ENCODE measurements at places on chromosomes 6 and 20.
A peak's percentile ranks its signal among the peaks of the same experiment; 100 is the strongest.

DNA sequence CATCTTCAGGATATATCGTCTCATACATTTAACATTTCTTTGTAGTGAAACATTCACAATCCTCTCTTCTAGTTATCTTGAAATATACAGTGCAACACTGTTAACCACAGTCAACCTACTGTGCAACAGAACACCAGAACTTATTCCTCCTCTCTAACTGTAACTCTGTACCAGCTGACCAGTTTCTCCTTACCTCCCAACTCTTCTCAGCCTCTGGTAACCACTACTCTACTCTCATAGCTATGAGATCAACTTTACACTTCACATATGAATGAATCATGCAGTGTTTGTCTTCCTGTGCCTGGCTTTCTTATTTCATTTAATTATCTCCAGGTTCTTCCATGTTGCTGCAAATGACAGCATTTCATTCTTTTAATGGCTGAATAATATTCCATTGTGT lies 337.6 kb downstream of the BTBD9 start:
- no peaks in the 10 kb centered on the region for H3K27me3 ChIP-seq
- H3K36me3 ChIP-seq: no peaks in the 10 kb centered on the region
- H3K4me3 ChIP-seq: no peak overlapping the region
- H3K4me1 ChIP-seq: peaks cover 12% of the 10 kb centered on the region

- no peaks in the 10 kb centered on the region for H3K36me3 ChIP-seq
- H3K27me3 ChIP-seq: no peaks in the 10 kb centered on the region
- no peak overlapping the region for H3K4me3 ChIP-seq
- DNase-seq: no peak
Measured at GRCh38 chr6:105757512-105758200, 328.5 kb upstream of the PRDM1 start.

DNA sequence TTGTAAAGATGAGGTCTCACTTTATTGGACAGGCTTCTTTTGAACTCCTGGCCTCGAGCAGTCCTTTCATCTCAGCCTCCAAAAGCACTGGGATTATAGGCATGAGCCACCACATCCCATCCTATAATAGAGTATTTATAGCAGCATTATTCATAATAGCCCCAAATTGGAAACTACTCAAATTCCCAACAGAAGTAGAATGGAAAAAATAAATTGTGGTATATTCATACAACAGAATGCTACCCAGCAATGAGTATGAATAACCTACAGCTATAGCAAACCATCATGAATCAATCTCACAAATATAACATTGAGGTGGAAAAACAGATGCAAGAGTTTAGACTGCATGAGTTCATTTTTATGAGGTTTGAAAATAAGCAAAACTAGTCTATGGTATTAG lies 84.8 kb upstream of the BTBD3 start:
- no peak overlapping the region for H3K4me3 ChIP-seq
- DNase-seq: no peak
- H3K27me3 ChIP-seq: no peaks in the 10 kb centered on the region
- H3K27ac ChIP-seq: no peak overlapping the region
- H3K36me3 ChIP-seq: no peaks in the 10 kb centered on the region

GRCh38 chr6:170003451-170004160 lies 252.2 kb downstream of the ERMARD start:
- DNase-seq: no peak
- H3K27me3 ChIP-seq: peaks cover 6% of the 10 kb centered on the region
- H3K36me3 ChIP-seq: no peaks in the 10 kb centered on the region
- no peak overlapping the region for H3K4me3 ChIP-seq
- peaks cover 11% of the 10 kb centered on the region for H3K4me1 ChIP-seq
- H3K27ac ChIP-seq: no peak overlapping the region

- no peak overlapping the region for H3K4me3 ChIP-seq
- no peak for DNase-seq
- H3K4me1 ChIP-seq: no peaks in the 10 kb centered on the region
- H3K36me3 ChIP-seq: peaks cover 6% of the 10 kb centered on the region
- no peak overlapping the region for H3K27ac ChIP-seq
Measured at GRCh38 chr6:143333081-143333480, 117.4 kb downstream of the ADAT2 start.

DNA sequence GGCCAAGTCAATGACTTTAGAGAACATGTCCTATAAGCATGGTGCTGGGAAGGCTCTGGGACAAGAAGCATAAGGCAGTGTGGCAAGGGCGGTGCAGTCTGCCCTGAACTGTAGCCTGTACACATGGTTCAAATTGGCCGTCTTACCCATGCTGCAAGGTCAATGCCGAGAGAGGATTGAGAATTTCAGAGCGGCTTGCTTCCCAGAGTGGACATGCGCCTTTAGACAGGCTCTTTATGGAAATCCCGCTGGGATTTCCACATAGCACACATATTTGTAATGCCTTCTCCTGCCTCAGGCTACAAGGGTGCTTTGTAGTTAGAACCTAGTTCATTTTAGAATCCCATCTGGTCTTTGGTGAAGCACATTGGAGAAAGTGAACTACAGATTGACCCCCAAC lies 36.1 kb upstream of the CEP162 start:
- no peaks in the 10 kb centered on the region for H3K36me3 ChIP-seq
- no peak overlapping the region for H3K4me3 ChIP-seq
- no peak for DNase-seq
- H3K27me3 ChIP-seq: no peaks in the 10 kb centered on the region

DNA sequence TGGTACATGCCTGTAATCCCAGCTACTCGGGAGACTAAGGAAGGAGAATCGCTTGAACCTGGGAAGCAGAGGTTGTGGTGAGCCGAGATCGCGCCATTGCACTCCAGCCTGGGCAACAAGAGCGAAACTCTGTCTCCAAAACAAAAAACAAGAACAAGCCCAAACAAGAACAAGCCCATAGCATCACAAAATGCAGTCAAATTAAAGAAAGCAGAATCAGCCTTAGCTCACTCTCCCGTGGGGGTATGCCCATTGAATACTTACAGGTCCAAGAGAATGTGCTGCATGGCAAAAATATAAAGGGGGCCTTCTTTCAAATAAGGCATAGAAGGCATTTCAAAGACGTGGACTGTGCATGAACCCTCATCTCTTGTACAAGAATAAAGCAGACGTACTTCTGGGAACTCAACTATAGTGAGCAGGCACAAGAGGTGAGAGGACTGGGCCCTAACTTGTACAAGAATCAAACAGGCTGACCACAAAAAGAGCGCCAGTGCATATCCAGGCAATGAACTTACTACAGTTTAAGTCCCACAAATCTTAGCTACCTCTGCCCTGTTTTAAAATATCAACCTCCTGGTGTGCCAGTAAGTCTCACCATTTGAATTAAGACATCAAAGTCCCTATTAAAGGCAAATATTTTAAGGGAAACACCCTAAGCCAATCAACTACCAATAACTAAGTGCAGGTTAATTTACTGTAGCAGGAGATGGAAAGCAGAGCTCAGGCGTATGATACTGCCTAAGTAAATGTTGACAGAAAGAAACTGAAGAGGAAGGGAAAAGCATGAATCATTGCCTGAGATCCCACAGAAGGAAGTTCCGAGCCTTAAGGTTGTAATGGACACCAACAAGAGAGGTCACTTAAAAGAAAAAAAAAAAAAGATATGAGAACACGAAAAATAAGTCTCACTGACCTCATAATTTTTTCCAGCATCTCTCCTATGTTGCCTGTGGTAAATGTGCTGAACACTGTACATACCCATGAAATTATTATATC lies 37.4 kb downstream of the TOMM6 start:
- no peak overlapping the region for H3K4me3 ChIP-seq
- H3K27me3 ChIP-seq: no peaks in the 10 kb centered on the region
- no peak for DNase-seq
- no peaks in the 10 kb centered on the region for H3K4me1 ChIP-seq

DNA sequence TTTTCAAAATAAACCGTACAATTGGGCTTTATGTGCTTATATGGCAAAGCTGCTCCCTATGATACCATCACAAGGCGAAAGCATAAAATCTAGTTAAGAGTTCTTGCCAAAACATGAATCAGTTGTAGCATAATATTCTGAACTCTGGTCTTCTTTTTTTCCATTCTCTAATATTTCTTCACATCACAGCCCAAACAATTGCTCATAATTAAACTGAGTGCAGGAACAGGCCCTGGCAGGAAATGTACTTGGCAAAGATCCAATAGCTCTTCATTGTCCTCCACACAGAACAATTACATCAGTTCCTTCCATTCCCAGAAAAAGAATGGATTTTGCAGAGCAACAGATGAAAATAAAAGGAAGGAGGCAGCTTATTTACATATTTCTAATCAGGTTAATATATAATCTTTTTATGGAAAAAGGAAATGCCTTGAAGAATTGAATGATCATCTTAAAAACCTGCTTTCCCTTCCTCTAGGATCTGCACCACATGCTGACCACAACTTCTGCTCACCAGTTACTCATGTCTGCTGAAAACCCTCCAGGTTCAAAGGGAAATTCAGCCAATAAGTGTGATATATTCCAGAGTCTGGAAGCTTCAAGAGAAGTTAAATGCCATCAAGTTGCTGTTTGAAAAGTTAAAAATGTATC lies 123.3 kb upstream of the COL21A1 start:
- no peaks in the 10 kb centered on the region for H3K27me3 ChIP-seq
- H3K4me3 ChIP-seq: no peak overlapping the region
- peaks cover 47% of the 10 kb centered on the region for H3K4me1 ChIP-seq
- no peaks in the 10 kb centered on the region for H3K36me3 ChIP-seq
- H3K27ac ChIP-seq: peak overlapping the region; percentile 61

DNA sequence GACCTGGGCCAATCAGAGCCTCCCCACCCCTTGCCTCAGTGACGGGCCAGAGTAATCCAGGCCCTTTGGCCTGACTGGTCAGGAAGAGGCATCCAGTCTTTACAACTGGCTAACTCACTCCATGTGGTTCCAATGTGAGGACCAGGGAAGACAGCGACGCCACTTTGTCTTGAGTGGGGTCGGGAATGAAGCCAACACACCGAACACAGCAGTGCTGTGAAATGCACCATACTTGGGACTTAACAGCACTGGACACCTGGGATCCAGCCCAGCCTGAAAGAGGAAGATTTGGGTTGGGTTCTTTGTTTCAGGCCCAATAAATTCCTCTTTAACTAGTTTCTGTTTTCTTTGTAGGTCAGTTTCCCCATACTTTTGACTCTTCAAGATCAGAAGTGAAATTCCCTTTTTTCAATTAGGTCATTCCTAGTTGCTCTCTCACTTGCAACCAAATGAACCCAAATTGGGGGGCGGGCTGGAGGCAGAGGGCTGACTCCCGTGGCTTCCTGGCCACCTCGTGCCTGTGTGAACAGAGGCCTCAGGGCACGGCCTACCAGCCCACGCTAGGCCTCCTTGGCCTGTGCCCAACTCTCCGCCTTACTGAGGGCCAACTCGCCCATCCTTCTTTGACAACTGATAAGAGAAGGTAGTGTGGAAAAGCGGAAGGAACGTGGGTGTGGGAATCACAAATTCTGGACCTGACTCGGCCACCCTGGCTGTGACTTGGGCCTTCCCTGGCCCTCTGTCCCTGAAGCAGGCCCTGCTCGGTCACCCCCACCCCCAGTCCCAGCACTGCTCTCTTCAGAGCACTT lies 17.1 kb downstream of the SULF2 start:
- peak overlapping the region; percentile 36 for H3K4me3 ChIP-seq
- no peak overlapping the region for H3K27ac ChIP-seq
- peaks cover 38% of the 10 kb centered on the region for H3K4me1 ChIP-seq

GRCh38 chr6:112337209-112337638 lies 9.9 kb upstream of the RFPL4B start:
- H3K27ac ChIP-seq: no peak overlapping the region
- DNase-seq: no peak
- H3K36me3 ChIP-seq: no peaks in the 10 kb centered on the region
- H3K27me3 ChIP-seq: no peaks in the 10 kb centered on the region
- no peak overlapping the region for H3K4me3 ChIP-seq

DNA sequence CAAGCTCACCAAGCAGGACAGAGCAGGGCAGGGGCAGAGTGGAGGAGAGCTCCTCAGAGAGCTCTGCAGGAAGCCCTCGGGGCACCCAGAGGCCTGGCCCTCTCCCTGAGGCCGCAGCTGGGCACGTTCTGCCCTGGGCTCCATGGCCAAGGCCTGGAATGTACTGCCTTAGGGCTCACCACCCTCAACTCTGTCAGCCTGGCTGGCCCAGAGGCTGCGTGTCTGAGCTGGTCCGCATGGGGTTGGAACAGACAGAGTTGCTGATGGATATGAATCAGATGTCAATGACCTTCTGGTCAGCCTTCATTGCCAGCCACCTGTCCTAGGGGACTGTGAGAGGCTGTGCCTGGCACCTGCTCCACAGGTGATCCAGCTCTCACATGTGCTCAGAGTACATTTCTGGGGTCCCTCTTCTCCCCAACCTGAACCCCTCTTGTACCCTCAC lies 33.2 kb upstream of the PCMTD2 start:
- H3K27ac ChIP-seq: no peak overlapping the region
- H3K4me1 ChIP-seq: peaks cover 30% of the 10 kb centered on the region
- peaks cover 22% of the 10 kb centered on the region for H3K27me3 ChIP-seq
- H3K36me3 ChIP-seq: no peaks in the 10 kb centered on the region
- DNase-seq: no peak
- no peak overlapping the region for H3K4me3 ChIP-seq

Data from type B pancreatic cell (in vitro differentiated cells).